ENCODE measurements at places on chromosomes 5 and 9.

GRCh38 chr9:117722108-117722761, 18.0 kb downstream of the TLR4 start:
- no peak for DNase-seq

- no peak for DNase-seq
Measured at GRCh38 chr5:67335426-67335825, 138.8 kb upstream of the CD180 start.

DNA sequence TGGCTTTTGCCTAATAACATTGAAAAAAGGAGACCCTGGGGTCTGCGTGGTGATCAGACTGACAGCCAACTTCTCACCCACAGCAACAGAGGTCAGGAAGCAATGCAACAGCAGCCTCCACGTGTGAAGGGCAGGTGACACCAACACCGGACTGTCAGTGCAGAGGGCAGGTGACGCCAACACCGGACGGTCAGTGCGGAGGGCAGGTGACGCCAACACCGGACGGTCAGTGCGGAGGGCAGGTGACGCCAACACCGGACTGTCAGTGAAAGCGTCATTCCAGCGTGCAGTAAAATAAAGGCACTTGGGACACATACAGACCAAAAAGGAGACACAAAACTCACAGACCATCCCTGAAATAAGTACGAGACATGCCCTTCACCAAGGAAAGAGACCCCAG, 37.2 kb upstream of the CEP72 start:
- no peak for DNase-seq

- no peak for DNase-seq
Measured at GRCh38 chr9:118761016-118761790, 608.0 kb downstream of the BRINP1 start.

DNA sequence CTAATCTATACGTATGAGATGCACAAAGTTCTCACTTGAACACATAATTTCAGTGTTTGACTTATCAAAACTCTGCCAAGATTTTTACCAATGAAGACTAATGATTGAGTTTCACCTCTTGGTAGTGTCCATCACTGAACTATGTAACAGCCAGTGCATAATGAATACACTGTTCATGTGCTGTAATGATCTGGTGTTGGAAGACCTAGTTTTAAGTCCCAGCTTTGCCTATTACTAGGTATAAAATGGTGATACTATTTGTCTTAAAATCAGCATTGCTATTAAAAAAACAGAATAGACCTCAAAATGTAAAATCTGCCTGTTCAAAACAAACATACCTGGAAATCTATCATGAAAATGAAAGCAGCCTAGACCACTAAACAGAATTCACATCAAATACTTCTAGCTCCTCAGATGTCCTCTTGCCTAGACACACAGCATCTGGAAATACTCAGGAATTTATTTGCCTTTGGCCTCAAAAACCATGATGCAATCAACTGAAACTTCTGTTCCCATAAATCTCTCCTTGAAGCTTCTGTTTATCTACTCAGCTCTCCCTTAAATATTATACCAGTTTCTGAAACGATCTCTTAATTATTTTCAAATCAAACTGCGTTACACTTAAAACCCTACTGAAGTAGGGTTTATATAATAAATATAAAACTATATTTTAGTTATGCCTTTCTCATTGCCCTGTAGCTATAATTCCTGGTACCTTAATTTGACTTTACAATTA, 38.1 kb downstream of the MRPS27 start:
- no peak for DNase-seq

DNA sequence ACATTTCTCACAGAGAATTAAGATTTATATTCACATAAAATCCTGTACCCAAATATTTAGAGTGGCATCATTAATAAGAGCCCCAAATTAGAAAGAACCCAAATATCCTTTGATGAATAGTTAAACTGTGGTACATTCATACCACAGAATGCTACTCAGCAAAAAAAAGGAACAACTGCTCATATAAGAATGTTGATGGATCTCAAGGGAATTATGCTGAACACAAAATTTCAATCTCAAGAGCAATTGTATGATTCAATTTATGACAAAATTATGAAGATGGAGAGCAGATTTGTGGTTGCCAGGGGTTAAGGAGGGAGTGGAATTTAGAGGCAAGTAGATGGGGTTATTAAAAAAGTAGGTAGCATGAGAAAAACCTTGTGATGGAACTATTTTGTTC, 4.5 kb upstream of the PAIP1 start:
- DNase-seq = no peak

DNA sequence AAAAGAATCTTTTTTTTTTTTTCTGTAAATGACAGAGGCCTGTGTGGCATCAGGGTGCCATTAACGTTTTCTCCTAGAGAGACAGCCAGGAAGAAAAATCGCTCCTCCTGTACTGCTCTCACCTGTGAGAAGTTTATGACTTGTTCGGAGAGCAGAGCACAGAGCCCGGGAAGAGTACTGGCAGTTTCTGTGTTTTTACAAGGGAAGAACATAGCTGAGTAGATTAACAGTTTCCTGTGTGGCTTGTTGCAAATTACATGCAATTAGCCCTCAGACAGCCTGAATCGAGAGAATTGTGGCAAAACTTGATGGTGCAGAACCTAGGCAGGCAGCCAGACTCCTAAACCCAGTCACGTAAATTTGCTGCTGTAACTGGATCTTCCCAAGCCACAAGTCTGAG, 32.1 kb downstream of the PRKACG start:
- no peak for DNase-seq

- DNase-seq = no peak
Measured at GRCh38 chr9:132327537-132327936, 27.2 kb downstream of the SETX start.

- DNase-seq = no peak
Measured at GRCh38 chr9:87595610-87596009, 97.9 kb downstream of the DAPK1 start.

DNA sequence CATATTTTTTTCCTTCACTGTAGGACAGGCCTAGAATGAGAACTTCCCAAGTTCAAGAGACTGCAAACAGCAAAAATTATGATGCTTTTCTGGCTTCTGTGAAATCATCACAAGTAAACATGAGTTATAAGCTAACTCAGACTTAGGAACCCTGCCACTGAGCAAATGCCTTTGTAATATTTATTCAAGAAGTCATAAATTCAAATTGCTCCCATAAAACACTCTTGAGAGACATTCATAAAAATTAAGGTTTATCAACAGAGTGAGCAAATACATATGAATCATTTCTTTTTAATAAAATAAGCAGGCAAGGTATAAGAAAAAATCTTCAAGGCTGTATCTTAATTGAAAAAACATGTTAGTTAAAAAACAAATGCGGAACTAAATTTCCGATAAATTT, 124.2 kb downstream of the GNA14 start:
- no peak for DNase-seq

- DNase-seq = no peak
Measured at GRCh38 chr5:172276214-172276613, 7.3 kb downstream of the UBTD2 start.

DNA sequence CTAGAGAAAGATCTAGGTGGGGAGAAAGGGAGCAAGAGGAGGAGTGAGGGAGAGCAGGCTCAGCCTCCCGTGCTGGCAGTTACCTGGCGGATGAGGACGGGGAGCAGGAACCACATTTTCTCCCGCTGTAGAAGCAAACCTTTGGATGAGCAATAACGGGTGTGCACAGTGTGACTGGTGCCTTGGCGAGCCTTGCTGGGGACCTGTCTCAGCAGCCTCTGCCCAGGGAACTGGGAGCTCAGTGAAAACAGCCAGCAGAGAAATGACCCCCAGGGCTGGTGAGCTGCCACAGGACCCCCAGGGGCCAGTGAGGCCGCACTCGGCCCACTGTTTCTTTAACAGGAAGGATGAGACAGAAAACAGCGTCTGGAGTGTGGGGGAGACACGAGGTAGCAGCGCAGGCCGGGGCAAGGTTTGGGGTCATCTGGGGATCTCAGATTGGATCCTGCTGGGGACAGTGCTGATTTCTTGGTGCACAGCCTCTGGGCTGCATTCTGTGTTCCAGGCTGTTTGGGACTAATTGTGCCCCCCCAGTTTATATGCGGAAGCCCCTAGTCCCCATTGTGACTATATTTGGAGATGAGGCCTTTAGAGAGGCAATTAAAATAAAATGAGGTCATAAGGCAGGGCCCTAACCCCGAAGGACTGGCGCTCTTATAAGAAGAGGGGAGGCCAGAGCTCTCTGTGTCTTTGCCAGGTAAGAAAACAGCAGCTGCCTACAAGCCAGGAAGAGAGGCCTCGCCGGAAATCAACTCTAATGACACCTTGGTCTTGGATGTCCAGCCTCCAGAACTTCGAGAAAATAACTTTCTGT, 118.8 kb upstream of the PHYKPL start:
- no peak for DNase-seq

- DNase-seq = no peak
Measured at GRCh38 chr5:21689587-21689986, 1163.6 kb downstream of the CDH12 start.

DNA sequence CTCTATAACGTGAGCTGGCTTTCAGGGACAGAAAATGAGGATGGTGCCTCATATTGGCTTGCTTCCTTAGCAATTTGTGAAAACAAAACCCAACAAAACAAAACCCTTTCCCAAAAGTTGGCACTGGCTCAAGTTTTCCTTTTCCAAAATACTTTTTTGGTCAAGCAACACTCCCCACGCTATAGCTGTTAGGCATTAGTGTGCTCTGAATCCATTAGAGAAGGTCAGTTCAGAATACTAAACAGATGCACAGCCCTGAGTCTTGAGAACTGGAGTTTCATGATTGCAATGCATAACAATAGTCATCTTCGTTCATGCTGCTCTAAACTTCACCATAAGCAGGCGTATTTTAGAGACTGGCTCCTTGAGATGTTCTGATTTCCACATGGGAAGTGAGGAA, 172.0 kb upstream of the KLF9 start:
- no peak for DNase-seq

DNA sequence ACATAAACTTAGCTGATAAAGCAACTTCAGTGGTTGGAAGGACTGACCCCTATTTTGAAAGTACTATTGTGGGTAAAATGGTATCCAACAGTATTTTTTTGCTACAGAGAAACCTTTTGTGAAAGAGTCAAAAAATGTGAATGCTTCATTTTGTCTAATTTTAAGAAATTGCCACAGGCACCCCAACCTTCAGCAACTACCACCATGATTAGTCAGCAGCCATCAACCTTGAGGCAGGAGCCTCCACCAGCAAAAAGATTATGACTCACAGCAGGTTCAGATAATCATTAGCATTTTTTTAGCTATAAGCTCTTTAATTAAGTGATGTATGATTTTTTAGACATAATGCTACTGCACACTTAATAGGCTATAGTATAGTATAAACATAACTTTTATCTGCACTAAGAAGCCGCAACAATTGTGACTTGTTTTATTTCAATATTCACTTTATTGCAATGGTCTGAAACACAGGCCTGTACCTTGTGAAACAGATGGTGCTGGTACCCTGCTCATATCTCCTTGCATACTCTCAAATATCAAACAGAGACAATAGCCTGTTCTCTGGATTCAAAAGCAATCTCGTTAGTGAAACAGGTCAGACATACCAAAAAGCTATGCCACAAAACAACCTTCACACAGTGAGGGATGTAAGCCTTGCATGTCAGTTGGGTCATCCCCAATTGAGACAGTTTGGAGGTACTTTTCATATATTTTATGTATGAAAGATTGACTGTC, 261.2 kb upstream of the FAM174A start:
- DNase-seq = no peak

DNA sequence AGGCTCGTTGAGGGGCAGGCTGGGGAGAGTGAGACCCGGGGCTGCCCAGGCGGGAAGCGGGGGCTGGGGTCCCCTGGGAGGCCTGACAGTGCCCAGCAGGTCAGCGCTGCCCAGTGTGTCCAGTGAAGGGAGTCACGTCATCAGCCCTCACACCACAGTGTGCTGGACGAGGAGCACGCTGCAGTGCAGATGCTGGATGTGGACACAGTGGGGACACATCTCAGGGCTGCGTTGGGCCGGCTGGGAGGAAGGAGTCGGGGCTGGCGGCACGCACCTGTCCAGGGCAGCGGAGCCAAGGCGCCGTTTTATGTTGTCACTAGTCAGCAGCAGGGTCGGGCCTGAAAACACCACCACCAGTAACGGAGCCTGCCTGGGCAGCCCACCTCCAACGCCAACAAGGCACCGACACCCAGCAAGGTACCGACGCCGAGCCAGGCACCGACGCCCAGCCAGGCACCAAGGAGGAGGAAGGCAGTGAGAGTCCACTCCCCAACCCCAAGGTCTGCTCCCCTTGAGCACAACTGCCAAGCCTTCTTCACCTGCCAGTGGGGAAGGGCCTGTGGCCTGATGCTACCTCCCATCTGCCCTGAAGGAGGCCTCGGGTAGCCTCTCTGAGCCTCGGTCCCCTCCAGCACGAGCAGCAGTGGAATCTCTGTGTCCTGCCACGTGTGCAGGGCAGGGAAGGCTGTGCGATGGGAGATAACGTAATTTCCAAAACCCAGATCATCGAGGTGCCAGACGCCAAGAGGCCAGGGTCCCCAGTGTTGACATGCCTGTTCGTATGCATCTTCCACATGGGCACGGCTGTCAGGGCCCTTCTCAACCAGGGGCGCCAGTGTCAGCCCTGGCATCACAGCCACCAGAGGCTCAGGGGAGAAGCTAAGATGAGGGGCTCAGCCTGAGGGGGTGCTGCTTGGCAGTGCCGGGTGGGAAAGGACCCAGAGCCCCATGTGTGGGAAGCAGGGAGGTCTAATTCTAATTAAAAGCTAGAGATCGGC, 21.9 kb upstream of the NSMF start:
- DNase-seq = no peak

DNA sequence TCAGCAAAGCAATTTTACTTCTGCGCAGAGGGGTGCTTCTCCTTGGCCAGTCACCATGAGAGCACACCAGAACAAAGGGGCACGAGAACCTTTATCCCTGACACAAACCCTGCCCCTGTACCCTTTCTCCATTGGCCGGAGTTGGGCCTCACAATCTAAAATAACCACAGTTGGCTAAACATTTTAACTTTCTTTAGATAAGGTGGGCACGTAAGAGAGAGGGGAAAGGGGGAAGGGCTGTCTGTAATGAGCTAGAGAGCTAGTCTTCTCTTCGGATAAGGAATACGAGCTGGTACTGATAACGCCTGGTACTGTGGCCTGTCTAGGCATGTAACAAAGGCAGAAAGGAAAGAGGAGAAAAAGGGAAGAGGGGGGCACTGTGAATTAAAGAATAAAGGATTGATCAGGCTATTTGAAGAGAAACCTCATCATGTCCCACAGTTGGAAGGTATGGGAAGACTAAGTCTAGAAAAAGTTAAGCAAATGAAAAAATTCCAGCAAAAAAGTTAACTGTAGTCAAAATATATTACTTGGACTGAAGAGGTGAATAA, 1.8 kb upstream of the IARS1 start:
- no peak for DNase-seq

- no peak for DNase-seq
Measured at GRCh38 chr5:63240063-63240755, 661.6 kb downstream of the LRRC70 start.

DNA sequence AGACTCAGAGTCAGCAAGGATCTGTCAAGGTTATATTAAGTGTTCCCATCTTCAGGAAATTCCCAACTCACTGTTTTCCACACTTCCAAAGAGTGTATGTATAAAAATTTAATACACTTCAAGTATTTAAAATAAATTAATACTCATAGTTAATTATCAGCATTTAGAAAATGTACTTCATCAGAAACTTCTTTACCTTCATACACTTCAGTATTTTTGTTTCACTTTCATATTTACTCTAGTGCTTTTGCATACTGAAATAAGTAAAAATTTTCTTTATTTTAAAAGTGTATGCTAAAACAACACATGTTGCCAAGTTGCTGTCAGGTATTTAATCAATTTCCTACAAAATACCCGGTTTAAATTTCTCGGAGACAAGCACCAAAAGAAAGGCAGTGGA, 16.5 kb downstream of the RICTOR start:
- DNase-seq = no peak
